ENCODE measurements at places on chromosomes 2 and 18.
A peak's percentile ranks its signal among the peaks of the same experiment; 100 is the strongest.

DNA sequence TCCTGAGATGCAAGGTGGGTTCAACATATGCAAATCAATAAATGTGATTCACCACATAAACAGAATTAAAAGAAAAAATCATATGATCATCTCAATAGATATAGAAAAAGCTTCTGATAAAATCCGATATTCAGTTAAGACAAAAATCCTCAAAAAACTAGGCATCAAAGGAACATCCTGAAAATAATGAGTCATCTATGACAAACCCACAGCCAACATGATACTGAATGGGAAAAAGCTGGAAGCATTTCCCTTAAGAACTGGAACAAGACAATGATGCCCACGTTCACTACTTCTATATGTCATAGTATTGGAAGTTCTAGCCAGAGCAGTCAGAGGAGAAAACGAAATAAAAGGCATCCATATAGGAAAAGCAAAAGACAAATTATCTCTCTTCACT lies 80.4 kb downstream of the MYO3B start:
- DNase-seq: no peak

- no peak for DNase-seq
Observed at GRCh38 chr18:63238693-63239075, 80.9 kb downstream of the BCL2 start.

- DNase-seq: no peak
Observed at GRCh38 chr2:178479275-178479616, 846 bp upstream of the FKBP7 start.

- peak; percentile 87 for DNase-seq
Observed at GRCh38 chr2:227406177-227407031, 18.7 kb upstream of the SCYGR1 start.
